Panc1 (cell line): ENCODE measurements at places on chromosomes 12 and 14. TPM values are rescaled to one million over a fixed set of nuclear protein-coding genes. Genes with fewer than 3 reads are reported as not detected.

KRT73 gene
- not detected for total RNA-seq

CLEC6A gene
- total RNA-seq = not detected

DNA sequence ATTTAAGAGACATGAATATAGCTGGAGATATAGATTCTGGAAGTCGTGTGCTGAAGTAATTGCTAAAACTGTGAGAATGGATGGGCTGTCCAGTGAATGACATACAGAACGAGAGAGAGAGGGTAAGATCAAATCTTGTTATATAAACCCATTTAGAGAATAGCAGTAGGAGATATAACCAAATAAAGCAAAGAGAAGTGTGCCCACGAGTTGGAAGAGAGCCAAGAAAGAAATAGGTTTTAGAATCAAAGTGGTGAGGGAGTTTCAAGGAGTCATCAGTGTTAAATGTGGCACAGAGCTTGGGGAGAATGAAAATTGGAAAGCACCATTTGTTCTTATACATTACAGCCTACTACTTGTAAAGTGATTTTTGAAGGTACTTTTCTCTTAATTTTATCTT lies 19.2 kb downstream of the TOGARAM1 start:
- DNase-seq = no peak

FAM186B gene
- 0.13 TPM for total RNA-seq

- no peak for DNase-seq
Measured at GRCh38 chr12:69298947-69299346, 49.2 kb upstream of the LYZ start.

DNA sequence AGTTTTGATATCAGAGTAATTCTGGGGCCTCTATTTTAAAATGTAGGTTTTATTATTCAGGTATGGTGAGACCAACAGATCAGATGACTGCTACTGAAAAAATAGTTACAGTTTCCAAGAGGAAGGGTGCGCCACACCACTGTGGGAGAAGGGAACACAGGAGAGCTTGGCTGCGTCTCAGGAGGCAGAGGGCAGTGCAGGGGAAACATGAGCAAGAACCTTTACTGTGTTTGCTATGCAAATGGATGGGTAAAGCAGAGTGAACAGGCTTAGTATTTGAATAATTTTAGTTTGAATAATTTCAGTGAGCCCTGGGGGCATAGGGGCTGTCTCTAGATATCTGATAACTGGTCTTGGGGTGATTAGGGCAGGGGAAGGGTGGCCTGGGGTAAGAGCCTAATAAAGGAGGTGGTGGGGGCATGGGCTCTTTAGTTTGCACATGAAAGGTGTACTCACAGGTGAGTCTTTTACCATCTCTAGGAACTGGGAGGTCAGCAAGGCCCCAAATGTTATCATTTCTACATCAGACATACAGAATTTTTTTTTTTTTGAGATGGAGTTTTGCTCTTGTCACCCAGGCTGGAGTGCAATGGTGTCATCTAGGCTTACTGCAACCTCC lies 196.8 kb upstream of the NEDD1 start:
- no peak for DNase-seq

DNA sequence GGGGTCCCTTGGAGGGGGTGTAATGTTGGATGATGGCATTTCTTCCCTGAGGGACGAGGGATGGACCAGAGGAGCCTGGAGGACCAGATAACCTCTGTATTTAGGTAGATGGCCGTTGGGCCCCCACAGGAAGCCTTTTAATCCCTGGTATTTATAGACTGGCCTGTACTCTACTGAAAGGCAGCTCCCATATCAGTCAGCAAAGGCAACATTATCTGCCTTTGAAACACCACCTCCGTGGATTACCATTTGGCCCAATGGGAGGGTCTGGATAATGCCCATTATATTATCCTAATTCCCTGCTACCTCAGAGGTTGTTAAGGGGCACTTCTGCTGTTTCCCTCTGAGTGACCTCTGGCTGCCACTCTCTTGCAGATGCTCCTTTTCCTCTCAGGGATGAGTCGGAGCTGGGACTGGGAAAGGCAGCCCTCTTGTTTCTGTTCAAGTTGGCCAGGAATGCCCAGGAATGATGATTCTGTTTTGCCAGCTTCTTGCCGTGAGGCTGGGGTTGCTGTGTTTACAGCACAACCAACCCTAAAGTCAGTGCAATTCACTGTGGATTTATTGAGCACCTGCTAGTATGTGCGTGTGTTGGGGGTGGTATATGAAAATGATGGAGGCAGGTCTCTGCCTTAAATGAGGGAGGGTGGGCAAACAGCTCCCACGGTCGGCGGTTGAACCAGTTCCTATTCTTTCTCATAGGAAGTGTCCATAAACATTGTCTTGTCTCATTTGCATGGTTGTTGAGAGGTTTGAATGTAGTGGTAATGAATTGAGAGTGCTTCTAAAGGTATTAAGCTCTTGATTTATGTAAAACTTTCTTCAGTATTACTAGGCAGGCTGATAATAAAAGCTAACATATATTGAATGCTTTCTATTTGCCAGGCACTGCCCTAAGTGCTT lies 18.1 kb downstream of the SUSD6 start:
- no peak for DNase-seq

TAS2R42 gene
- total RNA-seq = not detected

GRCh38 chr12:18436170-18436569 lies 174.9 kb downstream of the PIK3C2G start:
- DNase-seq = no peak

DNA sequence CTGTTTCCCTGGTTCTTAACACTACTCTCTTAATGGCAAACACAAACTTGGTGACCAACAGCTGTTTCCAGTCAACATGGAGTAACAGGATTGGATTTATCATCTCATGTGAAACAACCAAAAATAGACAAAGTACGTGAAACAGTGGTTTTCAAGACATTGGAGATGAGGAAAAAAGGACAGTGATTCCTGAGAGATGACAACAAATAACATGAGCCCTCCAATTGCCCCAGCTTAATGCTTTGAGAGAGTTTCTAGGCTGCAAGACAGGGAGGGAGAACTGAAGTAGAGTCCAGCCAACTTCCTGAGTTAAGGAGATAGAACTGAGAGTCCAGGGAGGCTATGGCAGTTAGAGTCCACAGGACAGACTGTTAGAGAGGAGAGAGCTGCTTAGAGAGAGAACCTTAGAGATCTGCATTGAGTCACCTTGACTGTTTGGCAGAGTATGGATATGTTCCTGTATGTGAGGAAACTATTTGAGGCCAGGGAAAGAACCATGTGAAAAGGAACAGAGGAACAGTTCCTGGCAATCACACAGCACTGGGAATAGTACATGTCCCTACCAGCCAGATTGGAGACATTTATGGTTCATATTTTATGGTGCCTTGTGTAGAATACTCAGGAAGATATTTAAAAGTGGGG lies 106.4 kb downstream of the PCNX1 start:
- no peak for DNase-seq

G2E3 gene
- 27.5 TPM for total RNA-seq

HNRNPC gene
- total RNA-seq = 537 TPM

GRCh38 chr14:59293935-59294661 lies 105.6 kb downstream of the DAAM1 start:
- no peak for DNase-seq

PLEKHD1 gene
- total RNA-seq = 0.08 TPM

TXNDC16 gene
- total RNA-seq = 4.9 TPM

SLC2A13 gene
- 12.1 TPM for total RNA-seq

OTUB2 gene
- 3.4 TPM for total RNA-seq

AQP6 gene
- 0.31 TPM for total RNA-seq

- DNase-seq = no peak
Measured at GRCh38 chr12:100154474-100155247, 12.0 kb upstream of the BLTP3B start.

LRFN5 gene
- 9.8 TPM for total RNA-seq

GRCh38 chr14:55620277-55620676 lies 40.3 kb downstream of the KTN1 start:
- DNase-seq = no peak

GRCh38 chr12:51914034-51914923 lies 7.0 kb downstream of the ACVRL1 start:
- DNase-seq = no peak

CORO1C gene
- total RNA-seq = 165 TPM

DNA sequence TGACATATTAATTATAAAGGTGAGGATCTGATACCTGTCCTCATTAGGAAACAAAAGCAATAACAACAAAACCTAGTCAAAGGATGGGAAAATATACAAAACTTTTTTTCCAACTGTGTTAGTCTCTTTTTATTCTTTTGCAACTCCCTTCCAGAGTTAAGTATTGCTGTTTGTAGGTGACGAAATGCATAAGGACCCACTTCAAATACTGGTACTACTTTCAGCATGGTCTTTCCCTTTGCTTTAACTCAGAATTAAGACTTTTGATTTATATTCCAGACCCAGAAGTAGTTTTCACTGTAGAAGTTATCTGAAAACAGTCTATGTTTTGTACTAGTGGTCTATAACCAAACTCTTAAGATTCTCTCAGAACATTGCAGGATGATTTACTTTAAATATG lies 34.1 kb upstream of the ABCC9 start:
- DNase-seq = no peak

- DNase-seq = no peak
Measured at GRCh38 chr14:70821584-70822529, 12.5 kb upstream of the MAP3K9 start.

RASSF8 gene
- total RNA-seq = 103 TPM

DNA sequence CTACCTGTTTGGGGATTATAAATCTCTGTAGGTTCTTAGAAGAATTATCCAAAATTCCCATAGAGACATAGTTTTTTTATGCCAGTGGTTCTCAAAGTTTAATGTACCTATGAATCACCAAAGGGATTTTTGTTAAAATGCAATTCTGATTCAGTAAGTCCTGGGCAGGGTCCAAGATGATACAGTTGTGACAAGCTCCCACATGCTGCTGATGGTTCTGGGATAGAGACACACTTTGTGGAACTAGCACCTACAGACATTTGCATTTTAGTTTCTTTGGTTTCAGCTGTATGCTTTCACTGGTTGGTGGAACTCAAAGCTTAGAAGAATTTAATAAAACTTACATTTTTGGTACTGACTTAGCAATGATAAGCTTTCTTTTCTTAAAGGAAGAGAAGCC lies 80.4 kb downstream of the PTCSC3 start:
- no peak for DNase-seq

DNA sequence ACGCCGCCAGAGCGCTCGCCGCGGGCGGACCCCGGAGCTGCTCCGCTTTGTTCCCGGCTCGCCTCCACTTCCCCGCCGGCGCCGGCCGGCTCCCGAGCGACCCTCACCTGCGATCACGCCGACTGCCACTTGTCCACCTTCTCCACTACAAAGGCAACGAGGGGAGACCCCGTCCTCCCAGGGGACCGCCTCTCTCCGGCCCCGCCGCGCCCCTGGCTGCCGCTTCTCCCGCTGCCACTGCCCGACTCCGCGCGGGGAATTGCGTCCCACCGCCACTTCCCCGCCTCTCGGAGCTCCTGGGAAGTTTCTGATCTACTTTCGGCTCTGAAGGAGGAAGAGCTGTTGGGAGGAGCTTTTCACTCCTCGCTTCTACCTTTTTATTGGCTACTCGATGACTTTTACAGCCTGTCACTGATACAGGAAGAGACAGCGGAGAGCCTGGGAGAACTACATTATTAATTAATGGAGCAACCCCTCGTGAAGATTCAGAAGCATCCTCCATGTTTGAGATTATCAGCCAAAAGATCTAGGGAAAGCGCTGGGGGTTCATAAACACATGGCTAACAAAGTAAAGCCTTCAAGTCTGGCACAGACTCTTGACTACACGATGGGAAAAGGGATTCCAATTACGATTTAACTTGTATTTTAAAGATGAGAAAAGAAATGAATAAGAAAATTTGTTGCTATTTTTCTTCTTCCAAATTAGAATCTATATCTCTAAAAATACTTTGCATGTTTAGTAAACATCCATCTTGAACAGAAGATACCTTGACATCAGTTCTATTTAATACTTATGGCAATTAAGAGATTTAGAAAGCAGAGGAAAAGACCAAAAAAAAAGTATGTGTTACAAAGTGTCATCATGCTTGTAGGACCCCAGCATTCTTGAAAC lies at the start of gene BAZ1A:
Gene BAZ1A, minus strand, starts transcription at position 330 of the 892 bp plus-strand sequence. CDS start 756 bp downstream, outside the sequence.
- DNase-seq = no peak

MAP3K9 gene
- 12.1 TPM for total RNA-seq

GRCh38 chr12:52233462-52234207 lies 592 bp downstream of the KRT7 start:
- no peak for DNase-seq

GRCh38 chr14:54818201-54819133 lies 84.2 kb downstream of the GCH1 start:
- DNase-seq = no peak

DNA sequence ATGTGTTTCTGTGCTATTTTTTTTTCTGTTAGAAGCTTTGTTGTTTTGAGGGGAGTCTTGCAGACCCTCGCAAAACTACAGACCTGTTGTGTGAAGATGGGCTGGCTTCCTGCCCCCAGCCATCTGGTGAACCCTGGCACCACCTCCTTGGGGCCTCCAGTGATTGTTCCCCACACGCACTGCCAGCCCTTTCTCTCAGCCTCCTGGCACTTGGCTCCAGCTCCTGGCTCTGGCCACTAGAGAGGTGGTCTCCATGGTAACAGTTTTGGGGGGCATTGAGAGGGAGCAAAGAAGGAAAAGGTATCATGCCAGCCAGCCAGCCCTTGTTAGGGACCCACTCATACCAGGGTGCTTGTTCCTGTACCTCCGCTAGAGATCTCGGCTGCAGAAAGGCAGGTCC lies 176.4 kb upstream of the RPH3A start:
- no peak for DNase-seq

DNA sequence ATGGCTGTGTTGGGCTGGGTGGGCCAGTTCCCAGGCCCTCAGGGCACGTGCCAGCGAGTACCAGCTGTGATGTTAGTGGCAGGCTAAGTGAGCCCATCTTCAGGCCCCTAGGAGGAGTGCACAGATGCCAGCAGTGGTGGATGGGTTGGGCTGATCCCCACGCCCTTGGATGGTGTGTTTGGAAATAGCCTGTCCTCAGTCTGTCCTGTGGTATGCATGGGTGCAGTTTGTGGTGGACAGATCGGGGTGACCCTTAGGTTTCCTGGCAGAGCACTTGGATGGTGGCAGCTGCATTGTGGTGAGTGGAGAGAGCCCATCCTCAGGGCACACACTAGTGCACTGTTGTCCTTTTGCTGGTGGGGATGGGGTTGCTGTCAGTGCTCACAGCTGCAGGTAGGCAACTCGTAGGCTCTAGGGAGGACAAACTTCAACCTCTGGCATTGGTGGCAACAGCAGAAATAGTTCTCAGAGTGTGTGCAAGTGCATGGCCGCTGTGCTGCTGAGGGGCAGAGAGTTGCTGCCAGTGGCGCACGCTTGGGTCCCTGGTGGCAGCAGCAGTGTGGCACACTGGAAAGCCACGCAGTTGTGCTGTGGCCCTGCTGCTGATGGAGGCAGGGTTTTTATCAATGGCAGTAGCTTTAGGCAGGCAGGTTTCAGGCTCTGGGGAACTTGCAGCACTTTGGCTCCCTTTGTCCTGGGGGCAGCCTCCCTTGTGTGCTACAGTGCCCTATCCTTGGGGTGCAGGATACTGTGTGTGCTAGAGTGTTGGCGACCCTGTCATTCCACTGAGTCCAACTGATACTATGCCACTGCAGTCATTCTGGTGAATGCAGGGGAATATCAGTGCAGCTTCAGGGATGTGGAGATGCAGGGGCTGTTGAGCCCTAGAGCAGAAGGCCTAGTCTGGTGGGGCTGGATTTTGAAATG lies 65.5 kb downstream of the FBXO33 start:
- no peak for DNase-seq

TSPAN19 gene
- not detected for total RNA-seq
